ENCODE measurements at places on chromosomes 3 and 15.

DNA sequence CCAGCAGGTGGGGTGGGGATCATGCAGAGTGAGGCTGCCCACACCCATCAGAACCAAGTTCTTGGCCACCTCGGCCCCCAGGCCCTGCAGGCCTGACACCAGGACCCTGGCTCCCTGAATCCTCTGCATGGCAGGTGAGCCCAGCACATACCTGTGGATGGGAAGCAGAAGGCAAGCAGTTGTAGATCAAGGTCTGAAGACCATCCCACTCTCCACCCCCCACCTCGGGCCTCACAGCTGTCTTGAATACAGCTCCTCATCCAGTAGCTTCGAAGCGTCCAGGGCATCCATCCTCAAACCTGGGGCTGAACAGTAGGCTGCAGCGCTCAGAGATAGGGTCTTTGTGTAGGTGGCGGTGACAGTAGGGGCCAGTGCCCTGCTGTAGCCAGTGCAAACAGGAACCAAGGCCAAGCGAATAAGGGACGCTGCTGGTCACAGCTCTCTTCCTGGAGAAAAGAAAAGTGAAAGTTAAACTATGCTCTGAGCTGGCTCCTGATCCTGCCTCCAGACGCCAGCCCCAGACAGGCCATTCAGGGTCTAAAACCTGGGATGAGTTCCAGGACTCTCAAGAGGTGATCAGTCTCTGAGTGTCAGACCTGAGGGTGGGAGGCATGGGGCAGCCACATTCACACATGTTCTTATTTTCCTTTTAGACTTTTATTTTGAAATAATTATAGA, at the start of gene UBA7:
Gene UBA7, minus strand, starts transcription at position 457 of the 678 bp plus-strand sequence. Its CDS starts 166 bp downstream, at position 291.
- DNase-seq, result peak; percentile 1

DNA sequence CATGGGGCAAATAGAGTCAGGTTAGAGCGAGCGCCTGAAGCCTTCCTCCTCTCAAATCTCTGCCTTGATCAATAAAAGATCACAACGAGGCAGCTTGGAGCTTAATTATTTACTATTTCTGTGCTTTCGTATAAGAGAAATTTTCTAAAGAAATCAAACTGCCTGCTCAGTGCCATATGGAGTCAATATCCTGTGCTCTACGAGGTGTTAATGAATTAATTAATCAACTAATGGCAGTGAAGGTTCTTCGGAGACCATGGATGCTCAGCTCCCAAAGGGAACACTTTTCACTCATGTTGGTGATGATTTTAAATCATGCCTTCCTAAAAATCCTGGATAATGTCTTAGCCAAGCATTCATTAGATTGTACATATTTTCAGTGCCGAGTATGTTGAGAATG, 153.5 kb upstream of the PPP2R3A start:
- DNase-seq, result no peak

DNA sequence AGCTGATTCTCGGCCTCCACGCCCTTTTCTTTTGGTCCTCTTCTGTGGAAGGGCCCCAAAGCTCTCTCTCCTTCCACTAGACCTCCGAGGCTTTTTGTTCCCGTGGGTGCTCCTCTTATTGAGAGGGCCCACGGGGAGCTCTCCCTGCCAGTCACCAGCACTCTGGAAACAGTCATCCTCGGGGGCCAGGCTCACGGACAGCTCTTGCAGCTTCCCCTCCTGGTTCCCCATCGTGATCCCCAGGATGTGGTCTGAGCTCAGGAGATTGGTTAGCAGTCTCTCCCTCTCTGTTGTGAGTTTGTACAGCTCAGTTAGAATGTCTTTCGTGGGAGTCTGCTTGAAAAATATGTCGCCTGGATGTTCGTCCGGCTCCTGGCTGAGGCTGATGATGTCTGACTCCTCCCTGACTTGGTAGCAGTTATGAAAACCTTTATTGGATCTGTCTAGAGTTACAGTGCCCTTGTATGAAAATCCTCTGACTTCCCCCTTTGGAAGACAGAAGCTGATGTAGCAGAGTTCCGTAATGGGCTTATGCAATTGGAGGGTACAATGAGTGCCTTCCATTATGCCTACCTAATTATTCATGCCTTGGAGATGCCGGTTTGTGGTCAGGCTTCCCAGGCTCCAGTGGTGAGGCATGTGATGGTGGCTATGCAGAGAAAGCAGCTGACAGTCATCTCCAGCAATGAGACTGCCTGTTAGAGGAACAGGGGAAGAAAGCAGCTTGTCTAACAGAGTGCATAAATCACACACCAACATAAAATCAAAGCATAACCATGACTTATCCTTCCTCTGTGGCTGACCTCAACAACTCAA, 40.0 kb downstream of the FMN1 start:
- DNase-seq, result no peak

DNA sequence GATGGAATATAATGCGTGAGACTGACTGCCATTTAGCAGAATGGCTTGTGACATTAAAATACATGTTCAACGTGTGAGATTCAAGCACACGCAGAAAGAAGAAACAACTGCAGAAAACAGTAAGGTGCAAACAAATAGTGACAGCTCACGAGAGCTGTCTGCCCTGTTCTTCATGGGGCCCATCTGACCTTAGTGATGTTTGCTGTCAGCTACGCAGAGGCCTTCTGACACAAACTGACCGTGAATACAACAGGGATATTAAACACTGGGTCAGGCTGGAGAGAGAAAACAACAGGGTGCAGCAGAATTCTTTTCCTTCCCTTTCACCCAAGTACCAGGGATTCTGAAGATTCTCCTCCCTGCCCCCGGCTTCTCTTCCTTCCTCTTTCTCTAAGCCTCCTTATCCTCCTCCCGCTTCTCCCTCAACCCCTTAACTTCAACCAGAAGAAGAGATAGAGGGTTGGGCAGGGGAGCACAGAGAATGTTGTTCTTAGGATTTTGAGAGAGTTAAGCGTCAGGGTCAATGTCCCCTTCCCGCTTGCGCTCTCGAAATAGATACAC, 2.1 kb downstream of the TNFAIP8L3 start:
- DNase-seq, result no peak

DNA sequence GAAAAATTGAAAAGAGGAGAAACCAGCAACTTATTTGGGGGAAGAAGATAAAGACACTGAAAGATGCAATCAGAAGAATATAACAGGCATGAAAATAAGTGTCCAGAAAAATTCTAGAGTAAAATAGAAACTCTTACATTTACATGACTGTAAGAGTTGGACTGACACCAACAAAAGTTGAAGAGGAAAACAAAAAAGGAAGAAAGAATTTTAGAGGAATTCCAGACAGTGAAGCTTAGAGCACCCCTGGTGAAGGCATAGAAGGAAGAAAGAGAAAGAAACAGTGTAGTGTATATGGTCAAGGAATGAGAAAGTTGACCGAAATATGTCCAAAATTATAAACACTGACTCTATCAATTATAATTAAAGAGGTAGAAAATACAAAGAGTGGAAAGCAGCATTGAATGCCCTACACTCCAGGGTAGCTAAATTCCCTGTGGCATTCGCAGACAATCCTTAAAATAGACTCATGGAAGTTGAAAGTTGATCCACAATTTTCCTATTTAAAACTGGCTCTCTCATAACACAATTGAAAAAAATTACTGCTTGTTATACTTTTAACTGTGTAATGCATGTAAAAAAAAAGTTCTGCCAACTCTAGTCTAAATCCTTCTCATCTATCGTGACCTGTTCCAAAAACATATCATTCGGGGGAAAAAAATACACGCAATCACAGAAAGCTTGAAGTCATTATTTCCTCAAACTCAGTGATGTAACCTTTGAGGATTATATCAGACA, 102.6 kb upstream of the ABI3BP start:
- no peak for DNase-seq

DNA sequence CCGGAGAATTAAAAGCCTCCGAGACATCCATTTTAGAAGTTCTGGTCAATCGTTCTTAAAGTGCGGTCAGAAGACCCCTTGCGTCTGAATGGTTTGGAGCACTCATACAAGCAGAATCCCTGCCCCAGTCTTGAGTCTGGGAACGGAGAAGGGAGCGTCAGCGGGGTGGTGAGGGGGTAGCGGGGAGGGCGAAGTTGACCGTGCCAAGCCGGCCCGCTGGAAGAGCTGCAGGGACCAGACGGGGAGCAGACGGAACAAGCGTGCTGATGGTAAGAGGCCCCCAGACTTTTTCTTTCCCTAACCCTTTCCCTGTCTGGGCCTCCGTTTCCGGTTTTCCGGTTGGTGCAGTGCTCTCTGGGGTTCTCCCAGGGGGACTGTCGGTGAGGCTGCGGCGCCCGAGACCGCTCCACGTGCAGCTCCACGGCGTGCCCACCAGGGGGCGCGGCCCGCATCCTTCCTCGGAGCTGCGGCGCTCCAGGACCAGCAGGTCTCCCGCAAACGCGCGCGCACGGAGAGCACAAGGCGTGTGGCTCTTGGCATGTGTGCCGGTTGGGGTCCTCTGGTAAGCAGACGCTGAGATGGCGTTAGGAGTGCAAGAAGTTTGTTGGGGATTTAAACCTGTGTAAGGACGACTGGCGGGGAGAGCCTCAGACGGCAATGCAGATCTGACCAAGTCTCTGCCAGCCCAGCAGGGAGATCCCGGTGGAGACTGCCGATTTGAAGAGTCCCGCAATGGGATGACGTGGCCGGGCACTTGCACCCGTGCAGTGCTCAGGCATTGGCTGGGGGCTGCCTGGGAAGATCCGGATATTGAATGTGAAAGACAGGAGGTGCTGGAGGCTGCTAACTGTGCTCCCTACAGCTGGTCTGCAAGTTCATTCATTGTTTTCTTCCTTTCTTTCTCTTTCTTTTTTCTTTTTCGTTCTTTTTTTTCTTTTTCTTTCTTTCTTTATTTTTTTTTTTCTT, 19.2 kb upstream of the CORO2B start:
- peak; percentile 83 for DNase-seq

- no peak for DNase-seq
Observed at GRCh38 chr3:64928683-64929082, 240.9 kb upstream of the ADAMTS9 start.

DNA sequence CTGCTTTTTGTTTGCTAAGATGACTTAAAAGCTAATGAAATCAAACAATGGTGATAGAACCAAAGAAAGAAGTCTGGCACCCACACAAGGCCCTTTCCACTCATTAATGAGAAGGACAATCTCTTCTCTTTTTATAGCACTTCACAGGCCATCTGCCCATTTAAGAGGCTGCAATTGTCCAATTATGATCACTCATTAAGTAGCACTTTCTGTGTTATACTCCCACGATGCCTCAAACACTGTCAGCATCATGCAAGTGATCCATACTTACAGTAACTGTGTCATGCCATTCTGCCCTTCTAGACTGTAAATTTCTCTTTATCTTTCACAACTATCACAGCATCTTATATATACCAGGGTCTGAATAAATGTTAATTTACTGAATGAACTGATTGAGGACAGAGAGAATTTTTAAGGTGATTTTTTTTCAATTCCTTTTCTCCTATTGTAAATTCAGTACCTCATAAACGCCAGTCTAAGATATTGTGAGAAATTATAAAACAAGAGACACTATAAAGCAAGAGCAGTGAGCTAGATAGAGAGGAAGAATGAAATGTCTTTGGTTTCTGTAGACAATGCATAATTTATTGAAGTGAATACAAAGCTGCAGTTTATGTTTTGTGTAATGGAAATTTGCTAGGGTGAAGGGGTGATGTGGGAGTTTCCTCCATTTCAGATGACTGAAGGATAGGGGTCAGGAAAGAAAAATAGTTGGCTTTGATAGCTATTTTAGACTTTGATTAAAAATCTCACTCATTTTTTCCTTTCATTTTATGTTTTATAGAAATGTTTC, 17.3 kb downstream of the CD200 start:
- DNase-seq, result peak; percentile 72

- no peak for DNase-seq
Observed at GRCh38 chr3:177646749-177647148, 449.5 kb upstream of the TBL1XR1 start.

- DNase-seq, result no peak
Observed at GRCh38 chr3:138060792-138061191, 50.8 kb downstream of the CLDN18 start.
